H1 (cell line): ENCODE measurements at places on chromosomes 6 and 20.

- H3K27ac ChIP-seq = no peak overlapping the region
- H3K4me1 ChIP-seq = peaks cover 19% of the 10 kb centered on the region; the same call in 1 of the 2 replicates
- H3K4me3 ChIP-seq = no peak overlapping the region
- DNase-seq = no peak
- no peaks in the 10 kb centered on the region for H3K27me3 ChIP-seq
- H3K36me3 ChIP-seq = no peaks in the 10 kb centered on the region
Observed at GRCh38 chr6:154245506-154245905, 111.1 kb downstream of the IPCEF1 start.

- H3K36me3 ChIP-seq = no peaks in the 10 kb centered on the region
- H3K27ac ChIP-seq = no peak overlapping the region
- no peak for DNase-seq
- H3K27me3 ChIP-seq = no peaks in the 10 kb centered on the region
- H3K4me1 ChIP-seq = no peaks in the 10 kb centered on the region
Observed at GRCh38 chr6:2531426-2532215, 219.1 kb downstream of the MYLK4 start.

DNA sequence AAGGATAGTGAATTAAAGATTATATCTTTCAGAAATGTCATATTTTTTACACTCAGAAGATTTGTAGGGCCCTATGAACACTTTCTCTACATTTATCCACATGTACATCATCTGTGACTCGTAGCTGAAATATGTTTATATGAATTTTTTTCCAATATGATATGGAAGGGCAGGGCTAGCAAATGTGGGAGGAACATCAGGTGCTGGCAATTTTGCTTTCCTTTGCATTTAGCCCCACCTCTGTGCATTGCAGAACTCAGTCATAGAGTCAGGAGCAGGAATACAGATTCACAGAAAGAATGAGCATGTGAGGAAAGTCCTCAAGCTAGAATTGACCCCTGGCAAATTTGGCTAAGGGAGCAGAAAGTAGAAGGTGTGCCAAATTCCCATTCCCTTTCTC, 129.9 kb downstream of the CRYBG1 start:
- H3K27ac ChIP-seq = no peak overlapping the region
- DNase-seq = no peak
- peaks cover 4% of the 10 kb centered on the region for H3K4me1 ChIP-seq
- H3K4me3 ChIP-seq = no peak overlapping the region
- no peaks in the 10 kb centered on the region; the same call in 1 of the 2 replicates for H3K27me3 ChIP-seq

- H3K27me3 ChIP-seq = no peaks in the 10 kb centered on the region
- H3K36me3 ChIP-seq = no peaks in the 10 kb centered on the region
Observed at GRCh38 chr6:11012295-11012754, 31.8 kb downstream of the ELOVL2 start.

DNA sequence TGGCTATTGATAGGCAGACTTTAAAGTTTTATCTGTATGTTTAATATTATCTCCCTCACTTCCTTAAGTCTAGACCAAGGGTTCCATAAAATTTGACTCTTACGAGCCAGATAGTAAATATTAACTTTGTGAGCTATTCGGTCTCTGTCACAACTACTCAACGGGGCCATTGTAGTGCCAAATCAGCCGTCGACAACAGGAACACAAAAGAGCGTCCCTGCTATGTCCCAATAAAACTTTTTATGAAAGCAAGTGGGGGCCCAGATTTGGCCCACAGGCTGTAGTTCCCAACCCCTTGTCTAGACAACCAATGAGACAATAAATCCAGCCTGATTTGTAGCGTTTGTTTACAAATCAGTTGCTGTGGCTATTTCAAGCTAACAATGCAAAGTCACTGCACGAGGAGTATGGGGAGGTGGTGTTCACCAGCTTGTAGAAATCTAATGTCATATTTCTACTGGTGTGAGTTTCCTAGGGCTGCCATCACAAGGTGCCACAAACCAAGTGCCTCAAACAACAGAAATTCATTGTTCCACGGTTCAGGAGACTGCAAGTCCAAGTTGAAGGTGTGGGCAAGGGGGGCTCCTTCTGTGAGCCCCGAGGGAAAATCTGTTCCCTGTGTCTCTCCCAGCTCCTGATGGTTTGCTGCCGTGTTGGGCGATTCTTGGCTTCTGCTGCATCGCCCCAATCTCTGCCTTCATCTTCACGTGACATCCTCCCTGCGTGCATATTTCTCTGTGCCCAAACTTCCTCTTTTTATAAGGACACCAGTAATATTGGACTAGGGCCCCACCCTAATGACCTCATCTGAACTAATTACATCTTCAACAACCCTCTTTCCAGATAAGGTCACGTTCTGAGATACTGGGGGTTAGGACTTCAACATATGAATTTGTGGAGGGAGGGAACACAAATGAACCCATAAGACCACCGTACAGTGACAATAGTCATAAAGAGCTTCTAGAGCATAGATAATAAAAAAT, 356.0 kb upstream of the JARID2 start:
- no peaks in the 10 kb centered on the region for H3K27me3 ChIP-seq
- no peaks in the 10 kb centered on the region for H3K36me3 ChIP-seq
- DNase-seq = no peak
- no peaks in the 10 kb centered on the region for H3K4me1 ChIP-seq
- no peak overlapping the region for H3K4me3 ChIP-seq

- no peak for DNase-seq
- H3K36me3 ChIP-seq = no peaks in the 10 kb centered on the region
- no peak overlapping the region for H3K4me3 ChIP-seq
- no peaks in the 10 kb centered on the region for H3K27me3 ChIP-seq
- H3K27ac ChIP-seq = no peak overlapping the region
Observed at GRCh38 chr20:50663095-50663821, 28.1 kb downstream of the RIPOR3 start.

- H3K4me3 ChIP-seq = no peak overlapping the region
- H3K27me3 ChIP-seq = no peaks in the 10 kb centered on the region; the same call in 1 of the 2 replicates
- no peaks in the 10 kb centered on the region for H3K36me3 ChIP-seq
- no peak for DNase-seq
Observed at GRCh38 chr20:37899105-37900045, 3.6 kb upstream of the VSTM2L start.
